ENCODE measurements at places on chromosomes 5 and 9.

GRCh38 chr9:86575825-86576525, 221.8 kb upstream of the TUT7 start:
- no peak for DNase-seq

DNA sequence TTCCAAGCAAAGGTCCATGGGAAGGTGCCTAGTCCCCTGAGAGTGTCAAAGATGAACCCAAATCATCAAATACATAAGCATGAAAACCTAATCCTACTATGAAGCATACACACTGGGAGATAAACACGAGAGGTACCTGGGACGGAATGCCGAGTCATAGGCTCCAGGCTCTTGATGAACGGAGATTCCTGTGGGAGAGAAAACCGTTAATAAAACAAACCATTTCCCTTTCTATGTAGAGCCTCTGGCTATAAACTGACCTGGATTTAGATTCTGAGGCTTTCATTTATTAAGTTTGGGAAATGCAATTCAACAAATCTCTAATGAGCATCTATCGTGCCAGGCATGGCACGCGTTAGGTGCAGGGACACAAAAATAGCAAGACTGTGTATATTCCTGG, 206.4 kb upstream of the IL12B start:
- DNase-seq: no peak

GRCh38 chr5:19519448-19519847, 468.6 kb downstream of the CDH18 start:
- DNase-seq: no peak

- peak; percentile 52 for DNase-seq
Observed at GRCh38 chr5:101045689-101046088, 142.6 kb upstream of the ST8SIA4 start.

DNA sequence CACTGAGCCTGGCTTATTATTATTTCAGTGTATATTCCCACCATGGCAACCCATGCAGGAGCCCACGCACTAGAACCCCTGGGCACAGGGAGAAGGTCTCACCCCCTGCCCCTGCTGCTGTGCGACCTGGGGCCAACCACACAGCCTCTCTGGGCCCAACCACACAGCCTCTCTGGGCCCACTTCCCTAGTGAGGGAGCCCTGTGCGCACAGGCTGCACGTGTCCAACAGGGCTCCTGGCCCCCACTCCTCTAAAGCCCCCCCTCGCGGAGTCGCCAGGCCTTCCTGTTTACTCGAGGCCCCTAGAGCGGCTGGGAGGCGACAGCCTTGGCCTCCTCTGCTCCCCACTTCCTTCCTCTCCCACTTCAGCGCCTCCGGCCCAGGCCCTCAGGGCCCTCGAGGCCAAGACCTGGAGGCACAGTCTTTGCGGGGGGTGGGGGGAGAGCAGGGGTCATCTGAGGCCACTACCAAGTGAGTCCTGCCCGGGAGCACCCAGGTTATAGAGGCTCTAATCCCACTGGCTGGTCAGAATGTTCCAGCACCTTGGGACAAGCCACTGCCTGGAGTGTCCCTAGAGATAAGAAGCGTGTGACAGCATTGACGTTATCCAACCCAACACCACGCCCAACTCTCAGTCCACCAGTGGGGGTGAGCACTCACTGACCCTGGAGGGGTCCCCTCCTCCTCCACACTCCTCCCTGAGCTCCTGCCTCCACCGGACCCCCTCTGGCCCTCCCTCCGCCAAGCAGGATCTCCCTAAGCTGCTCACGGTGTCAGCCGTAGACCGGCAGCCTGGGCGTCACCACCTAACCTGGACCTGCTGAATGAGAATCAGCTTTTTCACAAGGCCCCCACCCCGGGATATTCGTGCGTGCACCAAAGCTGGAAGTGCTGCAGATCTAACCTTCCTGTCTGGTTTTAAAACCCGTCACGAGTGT, 7.9 kb upstream of the ENG start:
- DNase-seq: peak; percentile 36

DNA sequence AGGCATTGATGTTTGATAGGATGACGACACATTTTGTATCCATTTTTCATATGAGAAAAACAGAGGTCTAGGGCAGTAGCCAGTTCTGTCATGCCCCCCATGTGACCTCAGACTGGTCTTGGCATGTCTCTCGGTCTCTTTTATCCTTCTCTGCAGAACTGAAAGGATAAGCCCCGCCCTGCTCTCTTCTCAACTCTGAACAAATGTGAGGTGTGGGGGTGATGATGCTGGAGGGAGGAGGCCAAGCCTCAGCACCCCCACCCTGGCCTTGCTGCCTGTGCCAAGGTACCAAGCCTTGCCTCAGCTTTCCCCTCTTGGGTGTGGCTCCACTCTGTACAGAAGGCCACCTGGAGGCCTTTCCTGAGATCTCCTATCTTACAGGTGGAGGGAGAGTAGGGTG, 19.5 kb upstream of the CRB2 start:
- no peak for DNase-seq

- no peak for DNase-seq
Observed at GRCh38 chr9:22049411-22049810, 40.3 kb upstream of the CDKN2B start.

- no peak for DNase-seq
Observed at GRCh38 chr9:10050016-10050415, 562.8 kb downstream of the PTPRD start.

DNA sequence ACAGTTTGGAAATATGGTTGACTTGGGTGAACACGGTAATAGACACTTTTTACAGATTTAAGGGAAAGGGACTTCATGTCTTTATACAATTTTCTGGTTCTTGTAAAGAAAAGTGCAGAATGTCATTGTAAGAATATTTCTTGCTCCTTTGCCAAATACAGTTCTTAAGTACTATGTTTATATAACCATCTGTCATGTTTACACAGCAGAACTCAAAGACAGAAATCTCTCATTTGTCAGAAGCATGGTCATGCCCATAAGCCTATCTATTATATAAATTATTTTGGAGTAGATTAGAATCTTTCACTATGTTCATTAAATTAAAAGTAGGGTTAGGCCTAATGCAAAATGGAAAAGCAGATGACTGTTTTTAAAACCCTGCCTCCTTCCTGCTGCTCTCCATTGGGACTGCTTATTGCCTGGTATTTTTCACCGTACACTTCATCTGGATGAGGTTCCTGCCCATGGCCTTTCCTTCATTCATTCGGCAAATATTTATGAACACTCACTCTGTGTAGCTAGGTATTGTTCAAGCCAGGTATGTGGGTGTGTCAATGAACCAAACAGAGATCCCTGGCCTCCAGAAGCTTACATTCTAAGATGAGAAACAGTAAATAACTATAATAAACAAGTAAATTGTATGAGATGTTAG, 558.1 kb downstream of the NR2F1-AS1 start:
- DNase-seq: no peak

- DNase-seq: no peak
Observed at GRCh38 chr5:139772089-139772791, 23.4 kb upstream of the PSD2 start.

GRCh38 chr9:109908459-109909390, 128.7 kb downstream of the PALM2AKAP2 start:
- no peak for DNase-seq

GRCh38 chr9:117624106-117624505, 80.1 kb upstream of the TLR4 start:
- DNase-seq: no peak

- DNase-seq: no peak
Observed at GRCh38 chr5:143636931-143637528, 174.9 kb upstream of the HMHB1 start.

DNA sequence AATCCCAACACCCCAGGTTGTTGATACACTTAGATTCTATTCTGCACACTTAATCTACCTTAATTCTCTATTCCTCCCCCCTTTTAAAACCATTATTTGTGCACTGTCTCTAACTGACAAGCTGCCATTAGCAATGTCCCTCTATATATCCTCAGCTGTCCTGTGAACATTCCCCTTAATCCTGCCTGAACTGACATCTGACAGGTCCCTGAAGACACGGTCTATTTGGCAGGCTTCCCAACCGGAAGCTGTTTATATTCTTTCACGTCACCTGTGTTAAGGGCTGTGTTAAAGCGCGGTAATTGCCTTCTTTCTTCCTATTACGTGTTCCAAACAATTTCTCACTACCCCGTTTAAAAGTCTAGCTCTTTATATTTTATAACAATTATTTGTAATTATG, 277.3 kb downstream of the CDH9 start:
- no peak for DNase-seq

GRCh38 chr9:133945314-133945975, 46.7 kb downstream of the VAV2 start:
- peak; percentile 79 for DNase-seq

- DNase-seq: no peak
Observed at GRCh38 chr9:128077847-128078503, 9.9 kb downstream of the SLC25A25 start.

DNA sequence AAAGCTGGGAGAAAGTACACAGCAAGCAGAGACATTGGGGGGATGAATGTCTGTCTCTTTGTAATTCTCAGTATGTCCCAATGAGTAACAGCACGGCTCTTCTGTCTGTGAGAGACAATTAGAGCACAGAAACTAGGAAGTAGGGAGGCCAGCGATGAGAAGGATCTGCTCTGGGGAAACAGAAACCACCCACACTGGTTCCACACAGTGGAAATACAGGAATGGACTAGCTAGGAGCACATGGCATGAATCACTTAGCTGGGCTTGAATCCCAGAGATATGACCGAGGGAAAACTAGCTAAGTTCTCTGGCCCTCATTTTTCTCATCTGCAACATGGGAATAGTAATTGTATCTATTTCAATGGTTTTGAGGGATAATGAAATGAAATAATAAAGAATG, 895.9 kb downstream of the TLE4 start:
- DNase-seq: no peak

- no peak for DNase-seq
Observed at GRCh38 chr9:26058111-26058895, 380.1 kb upstream of the TUSC1 start.

GRCh38 chr5:165497707-165498106, 1992.3 kb downstream of the MAT2B start:
- DNase-seq: peak; percentile 58

DNA sequence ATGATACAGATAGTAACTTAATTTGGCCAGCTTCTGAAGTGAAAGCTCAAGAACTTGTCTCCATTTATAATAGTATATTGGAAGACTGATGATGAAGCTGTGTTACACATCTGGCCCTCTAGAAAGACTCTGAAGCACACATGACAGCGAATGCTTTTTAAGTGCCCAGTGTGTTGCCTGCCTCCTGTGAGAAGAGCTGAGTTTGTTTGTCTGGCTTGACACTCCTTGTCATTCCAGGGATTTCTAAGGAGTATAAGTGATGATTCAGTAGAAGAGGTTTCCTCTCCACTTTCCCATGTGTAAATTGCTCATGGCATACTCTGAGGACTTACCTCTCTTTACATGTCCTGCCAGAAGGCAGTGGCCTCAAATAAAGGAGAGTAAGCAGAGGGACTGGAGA, 30.4 kb upstream of the LRRTM2 start:
- no peak for DNase-seq

DNA sequence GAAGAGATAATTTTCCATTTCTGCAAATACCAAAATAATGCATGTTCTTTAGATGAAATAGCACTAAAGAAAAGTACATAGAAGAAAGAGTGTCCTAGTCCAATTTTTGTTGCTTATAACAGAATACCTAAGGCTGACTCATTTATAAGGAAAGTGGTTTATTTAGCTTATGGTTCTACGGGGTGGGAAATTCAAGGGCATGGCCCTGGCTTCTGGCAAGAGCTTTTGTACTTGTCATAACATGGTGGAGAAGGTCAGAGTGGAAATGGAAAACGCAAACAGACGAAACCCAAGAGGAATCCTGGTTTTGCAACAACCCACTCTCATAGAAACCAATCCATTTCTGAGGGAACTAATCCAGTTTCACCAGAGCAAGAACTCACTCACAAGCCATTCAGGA, 283.7 kb downstream of the CSNK1G3 start:
- DNase-seq: no peak

DNA sequence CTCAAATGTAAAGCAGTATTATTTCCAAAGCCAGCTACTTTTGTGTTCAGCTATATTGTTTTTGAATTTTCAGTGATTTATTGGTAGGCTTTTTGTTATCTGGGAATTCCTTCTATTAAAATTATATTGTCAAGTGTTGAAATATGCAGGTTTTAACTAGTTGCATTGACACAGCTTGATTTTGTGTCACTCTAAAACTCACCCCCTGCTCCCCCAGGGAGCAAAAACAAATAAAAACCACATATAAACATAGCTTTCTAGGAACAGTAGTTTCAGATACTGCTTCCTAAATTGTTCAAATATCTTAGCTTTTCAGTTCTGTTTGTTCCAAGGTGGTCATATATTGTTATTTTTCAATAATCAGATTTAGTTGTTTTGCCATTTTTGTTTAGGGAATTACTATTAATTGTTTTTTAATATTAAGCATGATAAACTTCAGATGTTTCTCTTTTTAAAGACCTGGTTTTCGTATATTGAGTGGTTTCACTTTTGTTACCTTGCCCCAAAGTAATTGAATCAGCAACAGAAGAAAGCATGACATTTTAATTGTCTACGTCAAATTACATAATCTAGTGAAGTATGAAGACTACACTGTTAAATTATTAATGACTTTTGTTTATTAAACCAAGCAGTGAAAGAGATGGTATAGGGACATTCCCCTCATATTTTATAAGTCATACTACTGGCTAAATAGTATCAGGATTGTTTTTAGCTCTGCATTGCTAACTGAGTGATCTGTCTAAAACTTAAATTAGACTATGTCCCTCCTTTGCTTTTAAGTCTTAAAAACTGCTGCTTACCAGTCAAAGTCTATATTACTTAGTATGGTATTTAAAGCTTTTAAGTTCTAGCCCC, 43.4 kb downstream of the ERBIN start:
- no peak for DNase-seq

DNA sequence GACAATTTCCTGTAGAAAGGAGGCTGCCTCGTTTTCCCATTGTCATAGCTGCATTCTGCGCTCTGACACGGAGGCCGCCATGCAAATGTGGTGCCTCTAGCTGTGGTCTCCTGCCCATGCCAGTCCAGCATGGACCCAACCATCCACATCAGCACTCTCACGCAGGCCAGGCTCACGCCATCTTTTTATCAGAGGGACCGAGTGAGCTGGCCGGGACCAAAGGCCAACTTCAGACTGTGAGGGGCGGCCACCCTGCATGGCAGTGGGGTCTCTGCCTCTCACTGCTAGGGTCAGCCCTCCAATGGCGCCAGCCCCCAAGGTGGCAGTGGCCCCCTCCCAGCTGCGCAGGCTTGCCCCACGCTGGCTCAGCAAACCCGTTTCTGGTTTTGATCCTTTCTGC, 131.9 kb upstream of the LMX1B start:
- DNase-seq: no peak

- DNase-seq: peak; percentile 50
Observed at GRCh38 chr5:160506006-160507004, 84.7 kb downstream of the PTTG1 start.

- DNase-seq: no peak
Observed at GRCh38 chr5:1937590-1937989, 54.9 kb upstream of the IRX4 start.

GRCh38 chr9:109355564-109356297, 34.9 kb upstream of the EPB41L4B start:
- DNase-seq: no peak

Measured in NAMALWA (cell line).